ENCODE measurements at places on chromosomes 4 and X. TPM values are rescaled to one million over a fixed set of nuclear protein-coding genes. Genes with fewer than 3 reads are reported as not detected.

The AVPR2 gene
- total RNA-seq: not detected

The TMSB15A gene
- total RNA-seq: not detected

The SGCB gene
- 7.7 TPM for total RNA-seq

- H3K27me3 ChIP-seq: no peaks in the 10 kb centered on the region
- H3K4me1 ChIP-seq: no peaks in the 10 kb centered on the region
- no peak for DNase-seq
- no peak overlapping the region for H3K27ac ChIP-seq
- H3K4me3 ChIP-seq: no peak overlapping the region
Measured at GRCh38 chrX:12610079-12610478, 181.1 kb upstream of the PRPS2 start.

DNA sequence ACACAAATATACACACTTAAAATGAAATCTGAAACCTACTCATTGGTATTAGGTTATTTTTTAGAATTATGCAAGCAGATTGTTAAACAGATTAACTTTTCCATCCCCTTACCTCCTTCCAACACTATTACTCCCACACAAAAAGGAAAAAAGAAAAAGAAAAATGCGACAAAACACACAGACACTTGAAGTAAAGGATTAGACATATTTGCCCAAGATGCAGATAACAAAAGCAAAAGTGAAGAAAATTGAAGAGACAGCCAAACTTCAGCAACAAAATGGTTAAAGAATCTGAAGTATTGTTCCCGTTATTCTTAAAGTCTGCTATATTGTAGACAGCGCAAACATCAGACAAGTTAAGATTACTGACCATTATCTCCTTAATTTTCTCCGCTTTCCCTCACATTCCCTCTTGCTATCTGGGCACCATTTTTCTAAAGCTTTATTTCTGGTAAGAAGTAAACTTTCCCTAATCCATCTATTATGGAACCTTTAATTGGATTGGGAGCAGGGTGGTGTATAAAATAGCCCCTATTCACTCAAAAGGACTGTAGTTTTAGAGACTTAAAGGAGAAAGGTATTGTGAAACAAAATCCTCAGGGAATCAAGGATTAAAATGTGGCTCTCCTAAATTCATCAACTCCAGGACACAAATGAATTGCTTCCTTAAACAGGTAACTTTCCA lies 34.7 kb upstream of the MAB21L2 start:
- H3K36me3 ChIP-seq: no peaks in the 10 kb centered on the region
- no peaks in the 10 kb centered on the region for H3K4me1 ChIP-seq
- DNase-seq: no peak
- no peak overlapping the region for H3K27ac ChIP-seq
- H3K4me3 ChIP-seq: no peak overlapping the region

GRCh38 chrX:134484039-134484438 lies 24.1 kb downstream of the HPRT1 start:
- H3K36me3 ChIP-seq: no peaks in the 10 kb centered on the region
- no peak for DNase-seq
- H3K27ac ChIP-seq: no peak overlapping the region
- H3K4me1 ChIP-seq: no peaks in the 10 kb centered on the region
- no peak overlapping the region for H3K4me3 ChIP-seq

DNA sequence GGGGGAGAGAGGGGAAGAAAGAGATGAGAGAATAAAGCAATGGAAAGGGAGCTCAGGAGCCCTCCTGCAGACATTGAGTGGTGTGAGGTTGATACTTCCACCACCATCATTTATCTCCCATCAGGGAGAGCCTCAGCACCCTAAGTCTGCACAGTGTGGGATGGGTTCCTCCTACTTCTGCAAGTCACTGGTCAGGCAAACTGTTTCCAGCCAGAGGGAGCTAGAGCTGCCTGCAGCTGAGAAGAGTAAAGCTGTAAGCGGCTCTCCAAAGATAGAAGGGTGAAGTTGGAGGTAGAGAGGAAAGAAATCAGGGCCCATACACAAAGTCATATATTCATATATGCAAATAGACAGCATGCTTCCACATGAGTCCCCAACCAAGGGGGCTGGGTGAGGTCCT lies 21.9 kb upstream of the ZNF81 start:
- no peak overlapping the region for H3K4me3 ChIP-seq
- H3K27me3 ChIP-seq: no peaks in the 10 kb centered on the region
- no peaks in the 10 kb centered on the region for H3K4me1 ChIP-seq
- H3K36me3 ChIP-seq: no peaks in the 10 kb centered on the region
- no peak for DNase-seq
- H3K27ac ChIP-seq: no peak overlapping the region

DNA sequence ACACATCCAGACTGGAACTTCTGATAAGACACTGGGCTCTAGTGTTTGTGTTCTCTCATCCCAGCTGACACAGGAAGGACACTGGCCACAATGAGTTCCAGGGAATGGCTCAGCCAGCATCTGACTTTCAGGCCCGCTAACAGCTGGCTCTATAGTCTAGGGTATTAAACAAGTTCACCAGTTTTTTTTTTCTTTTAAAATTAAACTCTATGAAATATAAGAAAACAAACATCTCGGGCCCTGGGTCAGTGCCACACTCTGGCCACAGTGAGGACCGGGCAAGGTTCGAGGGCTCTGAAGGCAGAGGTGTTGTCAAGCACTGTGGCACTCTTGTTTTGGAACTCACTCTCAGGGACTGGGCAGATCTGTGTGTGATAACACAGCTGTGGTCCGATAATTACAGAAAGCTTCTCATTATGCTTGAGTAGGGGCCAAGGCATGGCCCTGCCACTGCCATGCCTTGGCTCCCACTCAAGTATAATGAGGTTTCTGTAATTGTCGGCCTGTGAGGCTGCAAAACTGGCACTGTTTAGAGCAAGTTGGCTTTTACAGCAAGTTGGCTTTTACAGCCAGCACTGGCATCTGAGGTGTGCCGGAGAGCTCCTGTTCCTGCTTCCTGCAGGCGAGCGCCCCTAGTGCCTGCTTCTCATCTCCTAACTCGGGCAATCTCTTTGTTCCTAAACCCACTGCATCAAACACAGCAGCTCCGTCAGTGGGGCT lies 62.8 kb downstream of the PPP1R2C start:
- H3K4me3 ChIP-seq: no peak overlapping the region
- no peaks in the 10 kb centered on the region for H3K36me3 ChIP-seq
- no peaks in the 10 kb centered on the region for H3K27me3 ChIP-seq
- H3K27ac ChIP-seq: no peak overlapping the region
- peak; percentile 42 for DNase-seq

DNA sequence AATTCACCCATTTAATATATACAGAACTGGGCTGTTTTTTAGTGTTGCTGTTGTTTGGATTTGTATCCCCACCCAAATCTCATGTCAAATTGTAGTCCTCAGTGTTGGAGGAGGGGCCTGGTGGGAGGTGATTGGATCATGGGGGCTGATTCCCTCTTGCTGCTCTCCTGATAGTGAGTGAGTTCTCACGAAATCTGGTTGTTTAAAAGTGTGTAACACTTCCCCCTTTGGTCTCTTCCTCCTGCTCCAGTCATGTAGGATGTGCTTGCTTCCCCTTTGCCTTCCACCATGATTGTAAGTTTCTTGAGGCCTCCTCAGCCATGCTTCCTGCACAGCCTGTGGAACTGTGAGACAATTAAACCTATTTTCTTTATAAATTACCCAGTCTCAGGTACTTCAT lies 141.6 kb upstream of the AADAT start:
- H3K36me3 ChIP-seq: no peaks in the 10 kb centered on the region
- H3K4me1 ChIP-seq: no peaks in the 10 kb centered on the region
- H3K27me3 ChIP-seq: no peaks in the 10 kb centered on the region
- no peak for DNase-seq

DNA sequence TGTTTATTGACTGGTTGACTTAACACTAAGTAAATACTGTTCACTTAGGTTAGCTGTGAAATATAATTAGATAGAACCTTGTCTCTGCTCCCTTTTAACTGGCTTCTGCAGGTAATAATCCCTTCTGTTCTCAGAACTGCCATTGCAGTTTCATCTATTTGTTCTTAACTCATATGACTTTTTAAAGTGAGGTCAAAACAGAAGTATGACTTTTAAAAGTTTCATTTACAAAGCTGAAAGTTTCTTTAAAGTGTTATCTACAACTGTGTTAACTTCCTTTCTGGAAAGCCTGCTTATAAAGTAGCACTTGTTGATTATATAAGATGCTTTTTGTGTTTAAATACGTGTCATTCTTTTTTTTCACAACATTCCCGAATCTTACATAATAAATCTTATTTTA lies 127.4 kb downstream of the TET2 start:
- H3K4me3 ChIP-seq: no peak overlapping the region
- DNase-seq: no peak
- no peaks in the 10 kb centered on the region for H3K4me1 ChIP-seq
- H3K27ac ChIP-seq: no peak overlapping the region

GRCh38 chr4:22962295-22962694 lies 269.6 kb downstream of the GBA3 start:
- H3K4me1 ChIP-seq: no peaks in the 10 kb centered on the region
- H3K36me3 ChIP-seq: no peaks in the 10 kb centered on the region
- DNase-seq: no peak
- H3K4me3 ChIP-seq: no peak overlapping the region
- no peak overlapping the region for H3K27ac ChIP-seq

DNA sequence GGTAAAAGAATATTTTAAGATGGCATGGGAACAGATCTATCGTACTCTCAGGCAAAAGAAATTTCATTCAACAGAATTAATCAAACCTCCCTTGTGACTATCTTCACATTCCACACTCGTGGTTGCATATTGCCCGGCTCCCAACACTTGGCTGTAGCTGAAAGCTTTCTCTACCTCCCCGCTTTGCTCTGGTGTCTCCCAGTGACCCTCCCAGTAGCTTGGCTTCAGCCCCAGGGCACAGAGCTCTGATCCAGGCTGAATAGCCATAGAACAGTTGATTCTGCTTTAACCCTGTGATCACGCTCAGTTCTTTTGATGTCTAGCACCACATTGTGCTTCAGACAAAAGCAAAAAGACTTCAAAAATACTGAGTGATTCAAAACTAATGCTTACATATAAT lies 24.6 kb downstream of the SLC7A11 start:
- H3K27me3 ChIP-seq: no peaks in the 10 kb centered on the region
- no peak overlapping the region for H3K27ac ChIP-seq
- H3K4me3 ChIP-seq: no peak overlapping the region
- no peaks in the 10 kb centered on the region for H3K4me1 ChIP-seq
- DNase-seq: no peak

DNA sequence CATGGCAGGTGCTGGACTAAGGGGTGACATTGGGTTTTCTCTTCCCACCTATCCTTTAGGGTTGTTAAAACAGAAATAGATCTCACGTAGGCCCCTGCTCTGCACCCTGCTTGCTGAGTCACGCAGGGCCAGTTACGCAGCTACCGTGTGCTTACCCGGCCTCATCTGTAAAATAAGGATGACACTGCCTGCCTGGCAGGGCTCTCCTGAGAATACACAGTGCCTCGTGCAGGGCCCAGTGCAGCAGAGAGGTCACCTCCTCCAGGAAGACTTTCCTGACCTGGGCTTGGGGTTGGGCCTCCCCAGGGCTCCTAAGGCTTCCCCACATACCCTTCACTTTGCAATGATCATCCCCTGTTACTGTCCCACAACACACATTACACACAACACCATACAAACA lies 33.6 kb upstream of the JAKMIP1 start:
- no peaks in the 10 kb centered on the region for H3K36me3 ChIP-seq
- H3K4me3 ChIP-seq: no peak overlapping the region

DNA sequence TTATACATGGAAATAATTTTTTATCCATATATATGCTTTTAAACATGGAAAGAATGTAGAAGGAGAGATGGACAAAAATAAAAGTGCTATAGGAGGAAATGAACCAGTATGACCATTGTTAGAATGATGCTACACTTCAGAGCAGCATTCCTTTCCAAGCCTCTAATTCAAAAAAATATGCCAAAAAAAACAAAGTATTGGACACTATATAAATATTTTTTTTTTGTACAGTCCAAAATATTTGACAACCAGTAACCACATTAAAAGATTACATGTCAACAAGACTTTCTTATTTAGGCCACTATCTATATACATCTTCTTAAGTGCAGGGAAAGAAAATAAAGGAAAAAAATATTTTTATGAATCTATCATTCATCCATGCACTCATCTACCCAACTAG lies 198.6 kb downstream of the LRBA start:
- no peak overlapping the region for H3K4me3 ChIP-seq
- no peak for DNase-seq
- H3K27ac ChIP-seq: no peak overlapping the region

GRCh38 chr4:120158841-120159463 lies 92.3 kb upstream of the MAD2L1 start:
- H3K27ac ChIP-seq: no peak overlapping the region
- H3K4me1 ChIP-seq: no peaks in the 10 kb centered on the region
- no peaks in the 10 kb centered on the region for H3K27me3 ChIP-seq
- DNase-seq: no peak
- H3K36me3 ChIP-seq: no peaks in the 10 kb centered on the region
- no peak overlapping the region for H3K4me3 ChIP-seq

GRCh38 chr4:52907510-52907909 lies 45.4 kb downstream of the RASL11B start:
- no peaks in the 10 kb centered on the region for H3K4me1 ChIP-seq
- H3K4me3 ChIP-seq: no peak overlapping the region
- H3K36me3 ChIP-seq: peaks cover 2% of the 10 kb centered on the region
- DNase-seq: no peak
- no peaks in the 10 kb centered on the region for H3K27me3 ChIP-seq
- H3K27ac ChIP-seq: no peak overlapping the region

DNA sequence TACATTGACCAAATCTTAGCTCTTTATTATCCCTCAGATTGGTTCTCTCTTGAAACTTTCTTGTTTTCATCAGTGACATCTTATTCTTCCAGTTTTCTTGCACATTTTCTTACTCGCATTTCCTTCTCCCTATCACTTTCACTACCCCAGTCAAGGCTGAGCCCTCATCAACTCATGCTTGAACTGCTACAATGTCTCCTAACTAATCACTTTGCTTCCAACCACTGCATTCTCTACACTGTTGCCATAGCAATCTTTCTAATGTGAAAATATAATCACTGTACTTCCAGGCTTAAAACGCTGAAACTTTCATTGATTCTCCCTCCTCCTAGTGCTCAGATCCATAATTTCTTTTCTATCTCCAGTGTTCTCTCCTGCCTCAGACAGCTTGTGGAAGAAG lies 22.2 kb upstream of the LPAR4 start:
- no peak overlapping the region for H3K27ac ChIP-seq
- H3K4me3 ChIP-seq: no peak overlapping the region
- H3K36me3 ChIP-seq: no peaks in the 10 kb centered on the region

DNA sequence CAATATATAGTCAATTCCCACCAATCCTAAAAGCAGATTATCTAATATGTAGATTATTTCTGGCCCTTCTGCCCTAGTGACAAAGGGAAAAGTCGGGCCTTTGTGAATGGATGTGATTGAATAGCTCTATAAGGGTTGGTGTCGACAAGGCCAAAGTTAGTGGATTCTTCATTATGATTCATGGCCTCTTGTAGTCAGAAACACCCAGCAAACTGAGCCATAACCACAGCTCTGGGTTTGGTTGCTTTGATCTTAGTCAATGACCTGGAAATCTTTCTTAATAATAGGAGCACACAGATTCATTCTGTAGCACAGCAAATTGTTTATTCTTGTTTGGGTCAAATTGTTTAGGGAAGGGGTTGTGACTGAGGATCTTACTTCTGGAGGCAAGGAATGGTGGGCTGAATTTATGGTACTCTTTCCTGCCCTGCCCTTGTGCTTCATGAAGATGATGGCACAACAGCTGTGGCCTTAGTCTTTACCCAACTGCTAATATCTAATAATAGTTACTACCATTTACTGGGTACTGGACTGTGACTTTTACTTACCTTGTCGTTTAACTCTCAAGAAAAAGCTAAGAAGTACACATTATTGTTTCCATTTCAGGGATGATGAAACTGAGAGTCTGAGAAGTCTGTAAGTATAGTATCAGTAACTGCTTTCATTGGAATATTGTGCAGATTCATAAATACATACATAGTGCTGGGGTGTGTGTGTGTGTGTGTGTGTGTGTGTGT lies 74.0 kb downstream of the AFF2 start:
- H3K4me3 ChIP-seq: no peak overlapping the region
- H3K27ac ChIP-seq: no peak overlapping the region
- no peaks in the 10 kb centered on the region for H3K36me3 ChIP-seq
- H3K27me3 ChIP-seq: no peaks in the 10 kb centered on the region
- no peak for DNase-seq
